ENCODE measurements at places on chromosomes 2 and 18. TPM values are rescaled to one million over a fixed set of nuclear protein-coding genes. Genes with fewer than 3 reads are reported as not detected.
A peak's percentile ranks its signal among the peaks of the same experiment; 100 is the strongest.

DNA sequence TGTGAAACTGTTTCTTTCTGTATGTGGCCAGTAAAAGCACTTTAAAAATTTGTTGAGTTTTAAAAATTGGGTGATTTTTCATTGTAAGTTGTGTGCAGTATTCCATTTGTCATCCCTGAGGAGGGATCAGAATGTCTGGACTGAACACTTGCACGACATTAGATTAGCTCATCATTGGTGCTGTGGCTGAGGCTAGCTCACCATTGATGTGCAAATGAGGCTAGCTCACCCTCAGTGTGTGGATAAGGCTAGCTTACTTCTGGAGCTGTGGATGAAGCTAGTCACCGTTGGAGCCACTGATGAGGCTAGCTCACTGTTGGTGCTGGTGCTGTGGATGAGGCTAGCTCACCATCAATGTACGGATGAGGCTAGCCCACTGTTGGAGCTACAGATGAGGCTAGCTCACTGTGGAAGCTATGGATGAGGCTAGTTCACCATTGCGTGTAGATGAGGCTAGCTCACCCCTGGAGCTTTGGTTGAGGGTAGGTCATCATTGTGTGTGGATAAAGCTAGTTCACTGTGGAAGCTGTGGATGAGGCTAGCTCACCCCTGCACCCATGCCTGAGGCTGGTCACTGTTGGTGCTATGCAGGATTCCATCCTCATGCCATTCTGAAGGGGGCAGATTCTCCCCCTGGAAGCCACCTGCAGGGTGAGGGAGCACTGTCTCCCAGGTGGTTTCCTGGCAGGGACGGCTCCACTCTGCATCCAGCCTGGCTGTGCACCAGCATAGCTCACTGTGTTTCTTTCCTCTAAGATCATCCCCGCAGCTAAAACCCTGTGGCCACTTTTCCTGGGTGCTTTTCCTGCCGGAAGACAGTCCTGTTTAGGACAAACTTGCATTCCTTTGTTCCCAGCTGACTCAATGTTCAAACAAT, 101.1 kb downstream of the TWIST2 start:
- no peak overlapping the region for H3K27ac ChIP-seq
- H3K36me3 ChIP-seq: no peaks in the 10 kb centered on the region
- H3K27me3 ChIP-seq: peaks cover 7% of the 10 kb centered on the region
- no peak overlapping the region for H3K4me3 ChIP-seq
- no peaks in the 10 kb centered on the region for H3K4me1 ChIP-seq

- H3K27me3 ChIP-seq: peaks cover 2% of the 10 kb centered on the region
- no peak for DNase-seq
- H3K4me3 ChIP-seq: no peak overlapping the region
- peaks cover 3% of the 10 kb centered on the region for H3K4me1 ChIP-seq
These were observed 130.1 kb downstream of the LNPK start for GRCh38 chr2:175872005-175872348.

- no peaks in the 10 kb centered on the region for H3K36me3 ChIP-seq
- no peak overlapping the region for H3K4me3 ChIP-seq
- no peak overlapping the region for H3K27ac ChIP-seq
- H3K4me1 ChIP-seq: no peaks in the 10 kb centered on the region
These were observed 135.8 kb downstream of the IKZF2 start for GRCh38 chr2:213015387-213016165.

GRCh38 chr2:211390536-211391188, 834.3 kb downstream of the CPS1 start:
- DNase-seq: no peak
- H3K36me3 ChIP-seq: no peaks in the 10 kb centered on the region
- peaks cover 9% of the 10 kb centered on the region for H3K4me1 ChIP-seq
- H3K27ac ChIP-seq: peak overlapping the region; percentile 45
- no peak overlapping the region for H3K4me3 ChIP-seq

GRCh38 chr2:97792416-97792815, 79.0 kb downstream of the ZAP70 start:
- no peak overlapping the region for H3K27ac ChIP-seq
- H3K27me3 ChIP-seq: peaks cover 2% of the 10 kb centered on the region
- DNase-seq: no peak

- no peaks in the 10 kb centered on the region for H3K36me3 ChIP-seq
- no peak overlapping the region for H3K27ac ChIP-seq
- H3K27me3 ChIP-seq: peaks cover 3% of the 10 kb centered on the region
- no peak for DNase-seq
These were observed 265.6 kb downstream of the TMX3 start for GRCh38 chr18:68449292-68449691.

GRCh38 chr2:111165084-111165483, 44.4 kb downstream of the BCL2L11 start:
- H3K27ac ChIP-seq: peak overlapping the region; percentile 28
- peaks cover 1% of the 10 kb centered on the region for H3K27me3 ChIP-seq

DNA sequence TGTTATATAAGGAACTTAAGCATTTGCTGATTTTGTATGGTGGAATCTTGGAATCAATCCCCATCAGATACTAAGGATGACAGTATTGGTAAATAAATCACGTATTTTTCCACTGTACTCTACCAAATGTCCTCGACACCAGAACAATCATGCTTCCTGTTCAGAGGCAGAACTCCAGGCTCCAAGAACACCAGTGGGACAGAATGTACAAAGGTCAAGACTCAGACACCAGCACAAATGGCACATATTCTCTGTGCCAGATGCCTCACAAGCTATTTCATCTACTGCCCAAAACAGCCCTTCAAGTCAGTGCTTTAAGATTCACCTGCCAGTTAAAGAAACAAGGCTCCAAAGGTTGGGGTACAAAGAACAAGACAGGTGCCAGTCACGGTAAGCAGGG, 420.5 kb downstream of the STK39 start:
- peaks cover 13% of the 10 kb centered on the region for H3K4me1 ChIP-seq
- H3K4me3 ChIP-seq: no peak overlapping the region
- no peaks in the 10 kb centered on the region for H3K27me3 ChIP-seq
- DNase-seq: no peak

DNA sequence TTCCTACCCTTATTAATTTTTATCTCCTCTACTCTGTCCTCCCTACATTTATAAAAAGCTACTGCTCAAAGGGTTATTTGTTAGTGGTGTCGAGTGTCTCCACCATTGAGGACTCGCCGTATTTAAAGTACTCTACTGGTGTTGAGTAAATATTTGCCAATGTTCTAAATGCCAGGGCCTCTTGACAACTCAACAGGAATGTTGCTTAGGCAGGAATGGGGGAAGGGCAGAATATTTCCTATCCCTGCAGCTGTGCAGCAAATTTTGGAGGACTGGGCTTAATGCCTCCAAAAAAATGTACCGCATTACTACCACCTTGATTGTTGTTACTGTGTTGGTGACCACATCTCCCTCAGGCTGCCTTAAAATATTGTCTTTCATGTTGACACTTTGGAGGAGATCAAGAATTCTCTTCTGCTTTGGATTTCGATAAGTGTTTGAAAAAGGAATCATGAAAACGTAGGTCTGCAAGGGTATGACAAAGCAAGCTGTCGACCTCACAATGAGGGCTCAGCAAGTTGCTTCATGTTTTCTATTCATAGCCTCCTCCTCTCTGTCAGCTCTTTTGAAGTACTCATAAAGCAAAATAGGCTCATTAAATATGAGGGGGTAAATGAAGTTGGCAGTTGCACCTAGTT, 84.3 kb downstream of the EFEMP1 start:
- no peaks in the 10 kb centered on the region for H3K27me3 ChIP-seq
- H3K4me1 ChIP-seq: no peaks in the 10 kb centered on the region
- no peak overlapping the region for H3K27ac ChIP-seq
- DNase-seq: no peak
- no peak overlapping the region for H3K4me3 ChIP-seq

- peaks cover 12% of the 10 kb centered on the region for H3K4me1 ChIP-seq
- no peaks in the 10 kb centered on the region for H3K27me3 ChIP-seq
- no peak overlapping the region for H3K4me3 ChIP-seq
- DNase-seq: no peak
These were observed 236.5 kb downstream of the NDUFA10 start for GRCh38 chr2:239788576-239789098.

DNA sequence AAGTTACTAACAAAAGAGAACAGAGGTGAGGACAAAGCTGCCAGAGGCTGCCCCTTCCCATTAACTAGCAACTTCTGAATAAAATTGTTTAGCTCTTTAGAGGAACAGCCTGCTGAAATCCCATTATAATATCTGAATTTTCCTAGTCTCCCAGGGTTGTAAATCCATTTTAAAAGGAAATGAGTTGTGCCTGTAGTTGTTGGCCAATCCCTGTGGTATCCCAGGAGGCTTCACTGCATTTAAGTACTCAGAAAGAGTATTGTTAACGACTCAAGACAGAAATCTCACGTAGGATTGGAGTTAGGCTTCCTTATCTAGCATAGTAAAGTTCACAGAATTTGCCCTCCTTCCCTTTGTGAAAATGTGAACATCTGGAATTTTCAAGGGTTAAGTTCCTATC, 8.9 kb downstream of the LAPTM4A start:
- no peak overlapping the region for H3K27ac ChIP-seq
- H3K27me3 ChIP-seq: no peaks in the 10 kb centered on the region
- H3K4me1 ChIP-seq: peaks cover 18% of the 10 kb centered on the region
- DNase-seq: no peak

DNA sequence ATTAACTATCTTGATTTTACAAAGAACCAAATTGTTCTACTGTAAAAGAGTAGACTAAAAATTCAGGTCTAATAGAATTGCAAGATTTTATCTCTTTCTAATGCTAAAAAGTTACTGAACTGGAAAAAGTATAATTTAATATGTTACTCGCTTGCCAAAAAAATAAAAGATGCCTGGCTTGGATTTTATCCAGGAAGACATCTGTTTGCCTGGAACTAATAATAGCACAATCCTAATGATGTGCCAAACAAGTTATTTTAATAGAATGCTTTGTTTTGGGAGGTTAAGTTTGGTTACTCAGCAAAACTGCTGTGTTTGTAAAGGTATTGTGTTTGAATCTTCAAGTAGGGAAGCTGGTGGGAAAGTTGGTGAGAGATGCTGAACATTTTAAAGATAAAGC, 19.4 kb upstream of the ZSWIM2 start:
- no peak overlapping the region for H3K27ac ChIP-seq
- H3K27me3 ChIP-seq: no peaks in the 10 kb centered on the region
- H3K4me3 ChIP-seq: no peak overlapping the region
- no peak for DNase-seq

DNA sequence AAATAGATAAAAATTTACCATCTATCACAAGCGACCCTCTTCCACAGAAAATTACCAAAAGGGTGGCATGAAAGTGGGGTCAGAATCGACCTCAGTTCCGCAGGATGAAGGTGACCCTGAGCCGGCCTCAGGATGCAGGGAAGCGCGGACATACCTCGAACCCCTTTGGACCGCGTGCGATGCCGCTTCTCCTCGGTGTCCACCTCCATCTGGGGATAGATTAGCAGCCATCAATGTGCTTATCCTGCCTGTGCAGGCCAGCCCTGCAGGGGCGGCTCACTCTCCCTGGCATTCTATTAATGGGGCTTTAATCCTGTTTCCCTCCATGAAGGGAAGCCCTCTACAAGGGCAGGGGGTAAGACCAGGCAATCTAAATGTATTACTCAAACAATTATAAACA, 235.3 kb upstream of the PXDN start:
- peaks cover 1% of the 10 kb centered on the region for H3K27me3 ChIP-seq
- H3K36me3 ChIP-seq: peaks cover 6% of the 10 kb centered on the region
- H3K27ac ChIP-seq: no peak overlapping the region

DNA sequence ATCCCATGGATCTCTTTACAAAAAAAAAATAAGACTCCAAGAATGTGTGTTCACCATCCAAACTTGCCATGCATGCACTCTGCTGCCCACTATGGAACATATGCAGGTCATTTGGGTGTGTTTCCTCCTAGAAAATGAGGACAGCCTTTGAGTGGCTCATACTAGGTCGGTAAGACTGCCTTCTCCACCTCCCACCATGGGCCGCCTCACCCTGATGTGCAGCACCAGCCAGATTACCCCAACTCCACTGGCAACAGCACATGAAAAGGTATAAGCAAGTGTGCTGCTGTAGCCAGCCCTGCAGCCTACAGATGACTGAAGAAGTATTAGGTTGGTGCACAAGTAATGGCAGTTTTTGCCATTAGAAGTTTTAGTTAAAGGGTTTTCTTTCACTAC, 214.2 kb downstream of the ATAD2B start:
- H3K4me1 ChIP-seq: peaks cover 21% of the 10 kb centered on the region
- peaks cover 8% of the 10 kb centered on the region for H3K27me3 ChIP-seq
- no peak for DNase-seq
- peak overlapping the region; percentile 42 for H3K4me3 ChIP-seq
- peaks cover 13% of the 10 kb centered on the region for H3K36me3 ChIP-seq
- H3K27ac ChIP-seq: peak overlapping the region; percentile 89

DNA sequence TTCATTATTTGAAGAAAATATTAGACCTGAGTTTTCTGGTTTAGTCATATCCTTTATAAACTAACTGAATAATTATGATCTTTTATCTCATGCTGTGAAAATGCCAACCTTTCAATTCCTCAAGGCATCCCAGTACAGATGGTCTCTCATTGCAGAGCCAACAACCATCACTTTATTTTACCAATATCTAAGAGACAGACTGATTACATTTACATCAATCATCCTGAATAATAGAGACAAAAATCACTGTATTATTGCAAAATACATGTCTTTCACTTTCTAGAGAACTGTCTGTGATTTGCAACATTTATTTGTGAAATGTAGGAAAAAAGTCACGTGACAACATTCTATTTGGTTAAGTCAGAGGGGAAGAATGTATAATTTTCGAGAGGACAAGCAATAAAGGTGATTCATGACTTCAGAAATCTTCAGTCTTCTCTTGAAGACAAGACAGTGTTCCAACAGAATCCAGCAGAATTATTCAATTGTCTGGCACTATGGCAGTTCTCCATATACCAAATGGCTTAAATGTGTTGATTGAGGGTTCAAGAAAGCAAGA, 503.6 kb upstream of the SYT4 start:
- H3K4me1 ChIP-seq: no peaks in the 10 kb centered on the region
- H3K27ac ChIP-seq: no peak overlapping the region
- no peak for DNase-seq
- H3K27me3 ChIP-seq: no peaks in the 10 kb centered on the region
- no peaks in the 10 kb centered on the region for H3K36me3 ChIP-seq
- H3K4me3 ChIP-seq: no peak overlapping the region

DNA sequence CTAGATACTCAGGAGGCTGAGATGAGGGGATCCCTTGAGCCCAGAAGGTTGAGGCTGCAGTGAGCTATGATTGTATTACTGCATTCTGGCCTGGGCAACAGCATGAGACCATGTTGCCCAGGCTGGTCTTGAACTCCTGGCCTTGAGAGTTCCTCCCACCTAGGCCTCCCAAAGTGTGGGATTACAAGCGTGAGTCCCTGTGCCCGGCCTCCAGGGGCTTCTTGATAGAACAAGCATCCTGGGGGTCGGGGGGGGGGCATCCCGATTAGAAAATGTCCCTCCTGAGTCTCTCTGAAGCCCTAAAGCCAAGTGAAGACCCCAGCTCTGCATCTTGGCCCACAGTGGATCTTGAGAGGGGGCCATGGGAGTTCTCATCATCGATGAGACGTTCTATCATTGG, 22.3 kb upstream of the EFHD1 start:
- H3K4me3 ChIP-seq: no peak overlapping the region
- no peaks in the 10 kb centered on the region for H3K4me1 ChIP-seq
- H3K27ac ChIP-seq: no peak overlapping the region
- peaks cover 5% of the 10 kb centered on the region for H3K27me3 ChIP-seq

Gene MPP4
- total RNA-seq: 0.25 TPM

Gene KRTCAP3
- total RNA-seq: 4.2 TPM

Gene NCK2
- 82.4 TPM for total RNA-seq

Gene ACADL
- not detected for total RNA-seq

Gene REG3G
- total RNA-seq: not detected

Gene SCYGR8
- not detected for total RNA-seq

Gene PARD6G
- 25.2 TPM for total RNA-seq

Measured in glutamatergic neuron (in vitro differentiated cells).